Stimulated activated CD8-positive, alpha-beta memory T cell treated with anti-CD3 and anti-CD28 coated beads, Interleukin-12 subunit alpha, Interleukin-12 subunit beta, amount 100 ng/mL, for 1 hour (primary cell): ENCODE measurements at places on chromosomes 1 and 21.

- no peak for DNase-seq
Observed at GRCh38 chr1:113508364-113509164, 118.2 kb downstream of the MAGI3 start.

- DNase-seq, result no peak
Observed at GRCh38 chr1:113320272-113320671, 70.0 kb upstream of the MAGI3 start.

DNA sequence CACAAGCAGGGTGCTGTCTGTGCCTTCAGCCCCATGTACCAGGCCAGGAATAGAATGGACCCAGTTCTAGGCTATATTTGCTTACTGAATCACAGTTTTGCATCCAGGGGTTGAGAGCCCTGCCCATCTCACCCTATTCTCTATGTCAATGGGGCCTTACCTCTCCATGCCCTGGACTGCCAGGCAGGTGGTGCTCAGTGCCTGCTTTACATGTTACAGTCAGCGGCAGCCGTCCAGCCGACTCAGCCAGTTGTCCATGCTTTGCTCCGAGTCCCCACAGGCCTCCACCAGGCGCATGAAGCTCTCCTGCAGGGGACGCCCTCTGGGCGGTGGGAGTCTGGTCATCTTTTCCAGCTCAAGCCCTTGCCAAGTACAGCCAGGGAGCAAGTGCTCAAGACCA is 12.2 kb upstream of the FAM167B start:
- no peak for DNase-seq

DNA sequence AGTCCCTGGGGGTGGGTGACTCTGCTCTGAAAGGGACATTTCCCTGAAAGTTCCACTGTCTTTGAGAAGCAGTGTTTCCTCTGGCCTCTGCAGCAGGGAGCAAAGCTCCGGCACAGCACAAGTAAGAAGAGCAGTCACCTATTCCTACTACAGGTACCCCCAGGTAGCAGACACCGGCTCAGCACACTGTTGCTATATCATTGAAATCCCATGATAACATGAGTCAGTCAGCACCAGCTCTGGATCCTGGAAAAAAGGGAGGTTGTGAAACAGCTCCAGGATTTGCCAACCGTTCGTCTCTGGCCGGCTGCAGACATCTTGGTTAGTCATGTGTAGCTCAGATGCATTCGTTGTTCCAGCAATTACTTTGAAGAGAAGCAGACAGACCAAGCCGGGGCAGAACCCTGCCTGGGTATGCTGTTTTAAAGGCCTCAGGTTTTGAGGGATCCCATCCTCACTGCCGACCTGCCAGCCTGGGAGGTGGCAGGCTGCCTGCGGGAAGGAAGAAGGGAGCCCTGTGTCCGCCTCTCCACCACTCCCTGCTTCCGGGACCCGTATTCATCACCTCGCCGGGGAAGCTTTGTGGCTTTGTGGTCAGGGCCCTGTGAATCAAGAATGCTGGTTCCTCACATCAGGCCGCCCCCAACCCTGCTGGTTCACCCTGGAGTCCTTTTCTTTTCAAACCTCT is 139.2 kb downstream of the CLIC6 start:
- peak; percentile 33 for DNase-seq

GRCh38 chr1:57858740-57859139 is 434.9 kb upstream of the DAB1 start:
- DNase-seq, result no peak

- peak; percentile 26 for DNase-seq
Observed at GRCh38 chr21:36209626-36210171, 53.1 kb downstream of the DOP1B start.

DNA sequence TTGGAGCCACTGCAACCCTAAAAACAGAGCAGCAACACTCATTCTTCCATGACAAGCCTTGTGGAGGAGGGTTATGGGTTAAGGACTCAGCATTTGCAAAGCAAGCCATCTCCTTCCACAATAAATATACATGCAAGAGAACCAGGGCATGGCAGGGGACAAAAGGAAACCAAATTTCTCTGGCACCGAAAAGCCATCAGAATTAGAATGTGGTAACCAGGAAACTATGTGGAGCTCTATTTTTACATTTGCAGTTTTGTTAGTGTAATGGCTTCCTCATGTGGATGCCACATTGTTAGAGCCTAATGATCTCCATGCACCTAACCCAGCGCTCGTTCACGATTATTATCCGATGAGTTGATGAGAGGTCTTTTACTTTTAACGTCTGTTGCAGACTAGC is 91.7 kb downstream of the NAV1 start:
- DNase-seq, result no peak

- no peak for DNase-seq
Observed at GRCh38 chr21:44925378-44925755, 4.7 kb upstream of the ITGB2 start.

- no peak for DNase-seq
Observed at GRCh38 chr1:180083164-180083563, 71.5 kb upstream of the QSOX1 start.

- no peak for DNase-seq
Observed at GRCh38 chr1:101652484-101652883, 344.2 kb downstream of the OLFM3 start.

GRCh38 chr1:43978264-43978550 is 803 bp upstream of the B4GALT2 start:
- DNase-seq, result no peak

- DNase-seq, result no peak
Observed at GRCh38 chr1:190479050-190479397, 1.4 kb upstream of the BRINP3 start.

GRCh38 chr1:89476072-89476471 is 48.6 kb upstream of the LRRC8B start:
- DNase-seq, result no peak

GRCh38 chr1:92585831-92586230 is 99.1 kb upstream of the GFI1 start:
- DNase-seq, result no peak

DNA sequence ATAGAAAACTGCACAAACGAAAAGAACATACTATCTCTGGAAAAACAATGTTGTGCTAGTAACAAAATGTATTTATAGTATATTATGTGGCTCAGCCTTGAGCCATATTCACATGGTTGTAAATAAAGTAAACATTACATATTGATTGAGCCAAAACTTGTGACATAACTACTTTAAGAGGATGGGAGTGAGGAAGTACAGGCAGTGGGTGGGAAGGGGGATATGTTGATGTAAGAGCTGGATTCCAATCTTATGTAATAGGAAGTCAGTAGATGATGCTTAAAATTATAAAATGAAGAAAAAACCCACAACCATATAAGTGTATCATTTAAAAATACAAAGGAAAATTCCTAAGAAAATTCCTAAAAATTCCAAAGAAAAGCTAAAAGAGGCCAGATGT is 42.7 kb downstream of the RHOU start:
- DNase-seq, result no peak

DNA sequence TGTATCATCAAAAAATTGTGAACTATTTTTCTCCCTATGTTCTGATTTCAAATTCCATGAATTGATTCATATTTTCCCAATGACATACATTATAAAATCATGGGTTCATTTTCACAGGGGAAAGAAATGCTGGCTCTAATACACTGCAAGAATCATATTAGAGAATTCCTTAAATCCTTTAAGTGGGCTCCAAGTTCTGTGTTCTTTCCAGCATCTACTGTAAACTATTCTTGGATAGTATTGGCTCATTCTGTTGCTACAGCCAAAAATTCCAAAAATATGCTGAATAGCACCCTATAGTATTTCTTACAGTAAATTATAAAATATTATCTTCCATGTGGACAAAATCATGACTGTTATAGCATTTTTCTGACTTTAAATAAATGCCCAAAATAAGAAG is 19.0 kb upstream of the C1orf105 start:
- no peak for DNase-seq

DNA sequence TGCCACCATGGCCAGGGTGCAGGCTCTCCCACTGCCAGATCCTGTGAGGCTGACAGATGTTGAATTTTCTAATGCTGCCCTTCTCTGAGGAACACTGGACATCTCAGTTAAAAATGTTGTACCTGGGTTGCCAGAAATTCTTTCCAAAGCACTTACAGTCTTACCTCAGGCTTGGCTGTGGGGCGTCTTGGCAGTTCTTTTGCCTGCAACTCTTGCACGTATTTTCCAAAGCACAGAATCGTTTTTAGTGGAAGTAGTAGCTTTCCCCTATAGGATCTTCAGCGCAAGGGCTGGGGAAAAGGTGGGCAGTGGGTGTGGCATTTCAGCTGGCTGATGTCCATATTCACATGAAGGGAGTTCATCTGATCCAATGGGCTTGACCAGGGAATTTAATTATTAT is 53.9 kb downstream of the EDN2 start:
- no peak for DNase-seq

DNA sequence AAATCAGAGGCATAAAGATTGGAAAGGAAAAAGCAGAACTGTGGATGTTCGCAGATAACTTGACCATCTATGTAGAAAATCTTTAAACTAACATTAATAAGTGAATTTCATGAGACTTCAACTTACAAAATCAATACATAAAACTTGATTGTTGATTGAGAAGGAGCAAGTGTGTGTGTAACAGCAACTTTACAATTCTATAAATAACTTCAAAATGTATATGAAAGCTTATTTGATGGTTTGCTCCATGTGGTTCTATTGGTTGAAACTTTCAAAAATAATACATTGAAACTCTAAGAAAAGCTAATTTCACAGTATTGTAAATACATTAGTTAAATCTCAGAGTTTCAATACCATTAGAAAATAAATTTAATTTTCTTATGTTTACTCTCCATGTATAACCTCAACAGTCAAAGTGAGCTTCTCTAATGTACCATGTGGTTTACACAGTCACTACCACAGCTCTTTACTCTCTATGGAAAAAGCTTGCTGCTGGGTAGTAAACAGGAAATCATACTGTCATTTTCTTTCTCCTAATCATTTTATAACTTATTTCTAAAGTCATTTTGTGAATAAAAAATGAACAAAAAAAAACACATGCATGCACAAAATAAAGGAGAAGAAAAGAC is 12.0 kb downstream of the AKT3 start:
- DNase-seq, result no peak

DNA sequence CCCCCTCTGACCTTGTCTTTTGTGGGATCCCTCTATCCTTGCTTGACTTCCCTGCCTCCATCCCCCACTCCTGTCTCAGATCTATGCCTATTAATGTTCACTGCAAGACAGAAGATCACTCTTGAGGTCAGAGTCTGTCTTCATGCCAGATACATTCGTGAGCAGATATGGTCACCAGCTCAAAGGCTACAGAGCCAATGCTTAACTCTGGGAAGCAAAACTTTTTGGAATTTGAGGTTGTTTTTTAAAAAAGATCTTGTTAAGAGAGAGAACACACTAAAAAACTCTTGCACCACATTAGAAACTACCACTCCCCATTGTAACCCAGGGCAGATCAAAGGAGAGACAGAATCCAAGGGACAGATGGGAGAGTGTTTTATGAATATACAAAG is 17.1 kb upstream of the A3GALT2 start:
- no peak for DNase-seq

DNA sequence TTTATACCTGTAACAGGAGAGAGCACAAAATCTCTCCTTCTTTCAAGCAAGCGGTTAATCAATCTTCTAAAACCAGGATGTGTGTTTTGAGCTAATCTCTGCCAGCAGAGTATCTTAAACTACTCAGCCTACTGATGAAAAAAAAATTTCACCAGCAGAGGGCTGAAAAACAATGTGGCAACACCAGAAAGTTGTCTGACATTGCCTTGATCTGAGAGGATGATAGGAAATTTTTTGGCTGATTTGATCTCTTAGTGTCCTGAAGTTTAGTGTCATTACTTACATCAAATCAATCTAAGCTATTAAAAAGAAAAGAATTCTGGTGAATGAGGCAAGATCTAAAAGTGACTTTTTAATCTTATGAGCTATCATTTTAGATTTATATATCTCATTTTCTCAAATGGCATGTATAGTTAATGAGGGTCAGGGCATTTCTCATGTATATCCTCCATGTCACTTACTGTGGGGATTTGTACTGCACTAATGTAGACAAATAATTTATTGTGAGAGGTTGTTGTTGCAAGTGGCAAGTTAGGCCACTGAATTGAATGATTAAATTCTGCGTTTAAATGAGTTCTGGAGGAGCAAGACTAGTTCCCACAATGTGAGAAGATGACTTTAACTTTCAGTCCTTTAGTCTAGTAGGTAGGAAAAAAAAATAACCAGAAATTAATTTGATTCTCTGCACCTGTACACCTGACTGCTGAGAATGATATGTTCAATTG is 10.9 kb downstream of the ADAMTS1 start:
- no peak for DNase-seq

DNA sequence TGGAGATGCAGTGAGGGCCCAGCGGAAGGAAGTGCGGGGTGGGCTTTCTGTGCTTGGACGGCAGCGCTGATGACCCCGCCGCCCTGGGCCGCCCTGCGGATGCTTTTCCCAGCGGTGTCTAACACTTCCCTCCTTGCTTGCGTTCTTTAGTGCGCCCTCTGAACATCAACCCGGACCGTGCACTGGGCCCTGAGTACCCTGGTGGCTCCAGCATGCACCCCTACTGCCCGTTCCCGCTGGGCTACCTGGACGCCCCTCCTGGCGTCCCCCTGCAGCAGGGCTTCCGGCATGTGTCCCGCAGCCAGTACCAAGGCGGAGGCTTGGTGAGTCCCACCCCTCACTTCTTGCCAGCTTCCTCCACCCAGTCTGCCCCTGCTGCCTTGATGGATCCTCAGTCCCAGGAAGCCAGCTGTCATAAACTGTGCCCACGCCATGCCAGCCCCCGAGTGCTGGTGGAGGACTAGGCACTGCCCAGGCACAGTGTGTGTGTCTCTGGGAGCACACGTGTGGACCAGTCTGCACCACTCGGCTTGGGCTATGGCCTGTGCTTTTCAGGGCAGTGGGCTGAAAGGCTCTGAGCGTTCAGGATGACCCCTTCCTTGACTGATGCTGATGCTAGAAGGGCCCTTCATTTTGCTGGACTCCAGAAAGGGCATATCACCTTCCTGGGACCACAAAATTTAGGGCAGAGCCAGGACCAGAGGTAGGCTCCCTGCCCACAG is 2.3 kb downstream of the DMRTB1 start:
- DNase-seq, result no peak

DNA sequence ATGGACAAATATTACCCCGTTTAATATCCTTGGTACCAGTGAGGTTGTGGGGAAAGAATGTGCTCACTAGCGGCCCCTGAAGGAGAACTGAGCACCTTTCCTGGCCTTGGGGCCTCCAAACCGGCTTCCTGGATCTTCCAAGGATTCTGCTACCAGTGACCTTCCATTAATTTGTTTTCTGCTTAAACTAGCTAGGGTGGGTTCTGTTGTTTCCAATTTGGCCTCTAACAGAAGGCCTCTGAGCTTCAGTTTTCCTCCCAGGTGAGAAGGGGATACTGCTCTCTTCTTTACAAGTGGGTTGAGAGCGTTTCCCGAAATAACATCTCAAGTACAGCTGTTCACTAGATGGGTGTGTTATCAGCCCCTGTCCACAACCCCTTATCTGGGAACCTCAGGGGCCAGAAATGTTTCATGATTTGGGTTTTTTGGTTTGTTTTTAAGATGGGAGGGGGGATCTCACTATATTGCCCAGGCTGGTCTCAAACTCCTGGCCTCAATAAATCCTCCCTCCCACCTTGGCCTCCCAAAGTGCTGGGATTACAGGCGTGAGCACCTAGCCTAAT is 16.9 kb upstream of the IFNGR2 start:
- DNase-seq, result no peak

DNA sequence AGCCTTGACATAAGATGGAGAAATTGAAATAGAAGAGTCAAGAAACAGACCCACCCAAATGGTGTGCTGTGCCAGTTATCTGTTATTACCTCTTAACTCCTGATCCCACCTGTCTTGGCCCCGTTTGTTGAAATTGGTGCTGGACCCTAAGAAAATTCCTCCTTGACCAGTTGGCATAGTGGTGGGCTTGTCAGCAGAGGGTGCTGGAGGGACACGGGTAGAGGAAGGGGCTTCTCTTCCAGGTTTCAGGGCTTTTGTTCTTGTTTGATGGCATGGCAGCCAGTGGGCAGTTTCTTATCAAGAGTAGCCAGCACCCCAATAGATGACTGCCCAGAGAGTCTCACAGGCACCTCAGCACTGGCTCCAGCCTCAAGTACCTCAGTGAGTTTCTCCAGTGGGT is 51.6 kb downstream of the PCBP3 start:
- DNase-seq, result no peak
